CD4-positive, alpha-beta T cell treated with Interferon gamma for 1 hour (primary cell): ENCODE measurements at places on chromosomes 6 and 20.
A peak's percentile ranks its signal among the peaks of the same experiment; 100 is the strongest.

DNA sequence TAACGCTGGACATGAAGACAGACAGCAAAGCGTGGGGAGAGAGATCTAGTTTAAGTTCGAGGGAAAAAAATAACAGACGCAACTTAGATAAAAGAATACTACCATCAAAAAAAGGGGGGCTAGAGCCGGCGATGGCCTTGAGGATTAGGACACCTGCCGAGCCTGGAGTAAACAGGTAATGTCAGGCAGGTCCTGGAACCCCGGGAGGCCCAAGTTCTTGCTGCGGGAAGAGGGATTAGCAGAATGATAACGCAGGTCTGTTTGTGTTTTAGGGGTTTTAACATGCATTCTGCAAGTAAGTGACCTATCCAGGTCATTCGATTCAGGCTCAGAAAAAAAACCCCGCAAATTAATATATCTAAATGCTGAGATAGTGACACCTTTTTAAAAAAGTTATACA, 754 bp upstream of the TMEM170B start:
- DNase-seq: no peak

DNA sequence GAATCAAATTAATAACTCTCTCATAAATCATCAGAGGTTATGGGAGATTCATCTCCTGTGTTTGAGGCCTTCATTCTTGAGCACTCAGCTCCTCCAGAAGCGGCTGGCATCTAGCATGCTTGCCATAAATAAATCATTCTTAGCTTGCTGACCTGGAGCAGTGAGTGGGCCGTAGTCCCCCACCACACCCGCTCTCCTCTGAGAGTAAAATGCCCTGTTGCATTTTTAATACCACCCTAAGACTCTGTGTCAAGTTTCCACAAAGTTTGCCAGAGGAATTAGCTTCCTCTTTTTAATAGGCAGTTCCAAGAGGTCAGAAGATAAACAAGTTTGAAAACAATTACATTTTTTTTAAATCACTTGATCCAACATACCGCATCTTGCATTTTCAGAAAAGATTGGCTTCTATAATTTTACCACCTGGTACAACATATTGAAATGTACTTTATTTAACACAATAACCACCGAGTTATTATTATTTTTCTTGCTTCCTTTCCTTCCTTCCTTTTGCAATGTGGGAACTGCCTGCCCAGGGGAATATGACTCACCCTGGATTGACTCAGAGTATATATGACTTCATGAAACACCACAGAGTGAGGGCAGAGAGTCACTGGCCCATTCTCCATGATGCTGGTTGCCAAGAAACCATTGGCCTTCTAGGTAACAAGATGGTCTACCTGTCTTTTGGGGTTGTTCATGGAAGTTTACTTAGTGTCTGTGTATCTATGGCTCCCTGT, 29.4 kb upstream of the CLIC5 start:
- no peak for DNase-seq

GRCh38 chr20:35146299-35146919, 727 bp downstream of the EDEM2 start:
- DNase-seq: no peak

- DNase-seq: no peak
These were observed 230.1 kb downstream of the TFAP2C start for GRCh38 chr20:56859039-56859800.

DNA sequence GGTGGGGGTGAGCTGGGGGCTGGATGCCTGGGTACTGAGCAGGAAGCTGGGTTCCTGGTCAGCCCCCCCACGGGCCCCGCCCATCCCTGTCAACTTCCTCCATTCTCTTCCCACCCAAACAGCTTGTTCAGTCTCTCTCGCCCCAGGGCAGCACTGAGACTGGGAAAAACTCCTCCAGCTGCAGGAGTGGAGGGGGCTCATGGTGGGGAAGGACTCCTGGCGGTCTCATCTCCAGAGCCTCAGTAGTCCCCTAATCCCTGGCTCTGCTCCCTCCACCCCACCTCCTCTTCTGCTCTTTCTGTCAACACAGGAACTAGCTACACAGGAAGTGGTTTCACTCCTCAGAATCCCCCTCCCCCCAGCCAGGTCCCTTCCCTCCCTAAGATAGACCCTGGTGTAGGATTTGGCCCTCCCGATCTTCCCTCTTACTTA, at the start of gene GPSM3:
GPSM3 (minus strand) TSS at position 36 of the 432 bp plus-strand sequence. CDS start 130 bp downstream, outside the sequence.
- DNase-seq: peak; percentile 55

DNA sequence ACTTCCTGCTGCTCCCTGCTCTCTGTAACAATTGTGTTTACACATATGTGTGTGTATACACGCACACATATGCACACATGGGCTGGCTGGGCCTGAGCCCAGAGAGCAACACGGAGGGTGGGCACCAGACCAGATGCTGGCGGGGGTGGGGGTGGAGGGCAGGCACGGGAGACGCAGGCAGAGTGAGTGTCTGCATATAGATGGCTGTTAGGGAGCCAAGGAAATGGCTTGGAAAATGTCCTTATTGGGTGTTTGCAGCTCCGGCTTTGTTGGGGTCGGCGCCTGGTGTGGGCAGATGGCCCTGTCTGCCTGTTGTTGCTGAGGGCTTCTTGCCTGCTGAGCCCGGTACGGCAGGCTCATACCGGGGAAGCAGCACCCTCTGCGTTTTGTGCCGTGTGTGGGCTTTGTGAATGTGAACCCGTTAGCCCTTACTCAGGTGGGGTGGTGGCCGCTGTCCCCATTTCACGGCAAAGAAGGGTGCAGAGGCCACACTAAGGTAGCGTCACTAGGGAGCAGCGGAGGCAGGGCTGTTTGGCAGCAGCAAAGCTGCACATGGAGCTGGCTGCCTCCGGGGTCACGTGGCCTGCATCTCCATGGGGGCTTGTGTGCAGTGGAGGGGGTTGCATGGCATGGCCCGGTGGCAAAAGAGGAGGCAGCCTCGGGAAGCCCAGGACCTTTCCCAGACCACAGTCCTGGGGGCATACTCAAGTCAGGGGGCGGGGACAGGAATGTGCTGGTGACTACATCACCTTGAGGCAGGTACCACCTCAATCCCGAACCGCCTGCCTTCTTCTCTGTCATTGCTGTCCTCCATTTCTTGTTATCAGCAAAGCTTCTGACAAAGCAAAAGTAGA, 47.4 kb upstream of the SRF start:
- DNase-seq: no peak

- no peak for DNase-seq
These were observed 134.5 kb downstream of the PRND start for GRCh38 chr20:4856022-4856755.

DNA sequence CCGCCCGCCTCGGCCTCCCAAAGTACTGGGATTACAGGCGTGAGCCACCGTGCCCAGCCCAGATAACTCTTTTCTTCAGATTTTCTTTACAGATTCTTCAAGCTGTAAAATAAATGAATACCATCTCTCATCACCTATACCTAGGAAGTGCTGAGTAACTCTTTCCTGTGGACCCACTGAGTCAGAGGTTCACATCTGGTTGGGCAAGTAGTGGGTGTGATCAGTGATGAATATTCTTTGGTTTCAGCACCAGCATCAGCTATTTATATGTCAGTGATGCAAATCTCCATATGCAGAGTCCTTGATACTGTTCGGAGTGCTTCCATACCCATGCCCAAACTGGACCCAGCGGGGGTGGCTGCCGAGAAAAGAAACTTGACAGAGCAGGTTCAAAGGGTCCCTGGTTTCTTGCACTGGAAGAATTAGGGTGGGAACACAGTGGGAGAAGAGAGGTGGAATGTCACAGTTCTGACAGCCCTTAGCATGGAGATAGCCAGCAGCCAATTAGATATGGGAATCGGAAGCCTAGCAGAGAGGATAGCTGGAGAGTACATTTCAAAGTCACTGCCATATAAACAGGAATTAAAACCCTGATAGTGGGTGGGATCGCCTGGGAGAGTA, 64.9 kb upstream of the DDR1 start:
- DNase-seq: no peak

DNA sequence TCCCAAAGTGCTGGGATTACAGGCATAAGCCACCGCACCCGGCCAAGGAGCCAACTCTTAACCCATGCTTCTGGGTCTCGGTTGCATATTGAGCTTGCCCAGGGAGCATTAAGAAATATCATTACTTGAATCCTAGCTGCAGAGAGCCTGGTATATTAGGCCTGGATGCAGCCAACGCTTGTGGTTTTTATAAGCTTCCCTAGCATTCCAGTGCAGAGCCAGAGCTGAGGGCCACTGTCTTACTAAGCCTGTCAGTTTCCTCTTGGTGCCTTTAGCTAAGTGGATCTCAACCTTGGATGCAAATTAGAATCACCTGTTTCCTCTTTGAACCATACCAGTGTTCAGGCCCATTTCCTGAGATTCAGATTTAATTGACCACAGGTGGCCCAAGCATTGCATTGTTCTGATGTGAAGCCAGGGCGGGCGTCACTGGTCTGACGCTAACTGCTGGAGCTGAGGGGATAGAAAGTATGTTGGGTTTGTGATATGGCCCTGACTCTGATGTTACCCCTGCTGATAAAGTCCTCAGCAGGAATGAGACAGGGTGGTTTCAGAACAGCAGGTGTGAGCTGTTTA, 76.3 kb downstream of the BTBD3 start:
- DNase-seq: no peak

DNA sequence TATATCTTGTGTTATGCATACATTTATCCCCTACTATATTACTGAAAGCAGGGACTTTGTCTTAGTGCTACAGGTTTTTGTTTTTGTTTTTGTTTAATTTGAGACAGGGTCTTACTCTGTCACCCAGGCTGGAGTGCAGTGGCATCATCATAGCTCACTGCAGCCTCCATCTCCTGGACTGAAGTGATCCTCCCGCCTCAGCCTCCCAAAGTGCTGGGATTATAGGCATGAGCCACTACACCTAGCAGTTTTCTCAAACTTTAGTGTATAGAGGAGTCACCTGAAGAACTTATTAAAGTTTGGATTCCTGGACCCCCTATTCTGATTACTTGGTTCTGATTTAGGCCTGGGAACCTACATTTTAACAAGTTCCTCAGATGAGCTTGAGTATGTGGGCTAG, 51.9 kb downstream of the CBFA2T2 start:
- no peak for DNase-seq

- no peak for DNase-seq
These were observed at the start of gene SLC22A1 for GRCh38 chr6:160121558-160121957. TSS of gene SLC22A1 (plus strand) at chr6:160121815. CDS start at chr6:160121936, 121 bp downstream.

GRCh38 chr6:35493307-35493983, 3.4 kb downstream of the TEAD3 start:
- DNase-seq: no peak
